ENCODE measurements at places on chromosomes 1 and 21. TPM values are rescaled to one million over a fixed set of nuclear protein-coding genes. Genes with fewer than 3 reads are reported as not detected.

OR6K3 gene
- not detected for total RNA-seq

TSACC gene
- total RNA-seq, result 0.86 TPM

YBX1 gene
- total RNA-seq, result 911 TPM

PTAFR gene
- 28.3 TPM for total RNA-seq

SYPL2 gene
- not detected for total RNA-seq

ANKRD34A gene
- 0.70 TPM for total RNA-seq

CD1B gene
- total RNA-seq, result not detected

FHAD1 gene
- total RNA-seq, result 0.11 TPM

OR10Z1 gene
- total RNA-seq, result not detected

SPRR2B gene
- not detected for total RNA-seq

HTR6 gene
- total RNA-seq, result not detected

CLDN17 gene
- not detected for total RNA-seq

TRPM2 gene
- total RNA-seq, result not detected

THBS3 gene
- 5.4 TPM for total RNA-seq

UBE2U gene
- not detected for total RNA-seq

FCRL2 gene
- not detected for total RNA-seq

C1orf116 gene
- total RNA-seq, result 67.3 TPM

ADAMTS5 gene
- total RNA-seq, result not detected

FCRL5 gene
- total RNA-seq, result not detected

TIE1 gene
- total RNA-seq, result not detected

EDARADD gene
- 4.7 TPM for total RNA-seq

ARMH1 gene
- not detected for total RNA-seq

UCK2 gene
- total RNA-seq, result 112 TPM

STPG1 gene
- 10.2 TPM for total RNA-seq

NPPB gene
- not detected for total RNA-seq

LCE2B gene
- total RNA-seq, result not detected

NIPAL3 gene
- total RNA-seq, result 46.5 TPM

KLHDC9 gene
- total RNA-seq, result 0.68 TPM

HMGCS2 gene
- total RNA-seq, result not detected
